ENCODE measurements at places on chromosomes 3 and 15.

DNA sequence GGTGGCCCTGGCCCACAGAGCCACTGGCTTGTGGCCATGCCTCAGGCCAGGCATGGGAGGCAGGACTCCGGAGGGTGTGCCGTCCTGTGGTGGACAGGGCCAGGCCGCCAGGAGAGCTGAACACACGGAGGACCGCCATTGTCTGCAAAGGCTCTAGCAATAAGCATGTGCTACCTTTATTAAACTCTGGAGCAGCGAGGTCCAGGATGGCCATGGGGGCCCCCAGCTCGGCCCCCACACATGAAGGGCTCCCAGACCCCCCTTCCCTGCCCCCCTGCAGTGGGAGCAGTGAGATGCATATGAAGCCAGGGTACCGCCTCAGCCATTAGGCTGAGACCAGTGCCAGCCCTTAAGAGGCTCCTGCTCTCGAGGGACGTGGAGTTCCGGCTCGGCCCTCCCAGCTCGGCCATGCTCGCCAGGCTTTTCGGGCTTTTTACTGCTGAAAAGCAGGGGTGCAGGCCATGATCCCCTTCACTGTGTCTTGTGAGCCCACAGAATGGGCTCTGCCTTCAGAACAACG is 2.7 kb downstream of the AMIGO3 start:
- DNase-seq: no peak

GRCh38 chr3:125433091-125433534 is 58.0 kb upstream of the ZNF148 start:
- no peak for DNase-seq

GRCh38 chr3:17910922-17911321 is 168.5 kb upstream of the TBC1D5 start:
- DNase-seq: no peak

- DNase-seq: no peak
Observed at GRCh38 chr3:118137778-118138177, 896.9 kb downstream of the IGSF11 start.

DNA sequence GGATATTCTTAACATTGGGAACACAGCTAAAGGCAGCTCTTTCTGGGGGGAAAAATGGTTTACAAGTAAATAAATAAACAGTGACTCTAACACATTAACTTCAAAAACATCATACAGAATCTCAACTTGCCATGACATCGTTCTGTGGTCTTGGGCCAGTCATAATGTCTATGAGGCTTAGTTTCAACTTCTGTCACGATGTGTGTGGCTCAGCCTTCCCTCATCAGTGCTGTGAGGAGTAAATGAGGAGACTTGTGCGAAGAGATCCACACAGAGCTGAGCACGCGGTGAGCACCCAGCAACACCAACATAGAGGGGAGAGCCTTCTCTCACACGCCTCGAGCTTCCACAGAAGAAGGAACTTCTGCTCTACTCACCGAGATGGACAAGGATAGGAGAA is 49.0 kb downstream of the DZIP1L start:
- DNase-seq: no peak

DNA sequence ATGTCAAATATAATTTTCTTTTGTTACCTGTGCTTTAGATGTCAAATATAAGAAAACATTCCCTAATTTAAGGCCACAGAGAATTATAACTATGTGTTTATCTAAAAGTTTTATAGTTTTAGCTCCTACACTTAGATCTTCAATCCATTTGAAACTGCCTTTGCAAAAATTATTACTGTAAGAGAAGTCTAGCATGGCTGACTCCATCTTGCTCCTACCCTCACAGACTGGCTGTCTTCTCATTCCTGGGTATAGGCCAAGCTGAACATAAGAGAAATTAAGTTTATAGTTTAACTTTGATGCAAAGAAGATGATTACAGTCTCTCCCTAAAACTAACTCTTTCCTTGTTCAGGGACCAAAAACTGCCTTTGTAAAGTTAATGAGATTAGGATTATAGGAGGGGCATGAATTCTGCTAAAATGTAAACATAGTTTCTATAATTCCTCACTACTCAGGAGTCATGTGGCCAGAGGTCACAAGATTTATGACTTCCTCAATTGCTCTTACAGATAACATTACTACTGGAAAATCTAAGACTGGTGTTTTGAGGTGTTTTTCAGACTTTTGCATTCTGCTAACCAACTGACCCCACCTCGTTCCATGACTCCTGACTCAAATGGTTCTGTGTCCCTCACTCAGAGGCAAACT is 184.0 kb downstream of the BCHE start:
- DNase-seq: no peak

DNA sequence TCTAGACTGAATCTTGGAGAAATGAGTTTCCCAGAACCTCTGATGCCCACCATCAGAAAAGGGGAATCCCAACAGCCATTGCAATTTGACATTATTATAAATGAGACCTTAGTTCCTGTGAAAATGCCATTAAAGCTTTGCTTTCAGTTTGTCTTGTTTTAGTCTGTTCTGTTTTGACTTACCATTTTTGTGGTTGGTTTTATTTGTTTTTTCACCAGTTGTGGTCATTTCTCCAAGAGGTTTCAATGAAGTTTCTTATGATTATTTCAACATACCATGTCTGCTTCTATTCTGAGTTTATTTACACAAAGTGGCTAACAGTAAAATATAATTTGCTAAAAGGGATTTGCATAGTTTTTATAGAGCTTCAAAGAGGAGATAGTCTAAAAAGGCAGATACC is 175.0 kb upstream of the MCTP2 start:
- no peak for DNase-seq

DNA sequence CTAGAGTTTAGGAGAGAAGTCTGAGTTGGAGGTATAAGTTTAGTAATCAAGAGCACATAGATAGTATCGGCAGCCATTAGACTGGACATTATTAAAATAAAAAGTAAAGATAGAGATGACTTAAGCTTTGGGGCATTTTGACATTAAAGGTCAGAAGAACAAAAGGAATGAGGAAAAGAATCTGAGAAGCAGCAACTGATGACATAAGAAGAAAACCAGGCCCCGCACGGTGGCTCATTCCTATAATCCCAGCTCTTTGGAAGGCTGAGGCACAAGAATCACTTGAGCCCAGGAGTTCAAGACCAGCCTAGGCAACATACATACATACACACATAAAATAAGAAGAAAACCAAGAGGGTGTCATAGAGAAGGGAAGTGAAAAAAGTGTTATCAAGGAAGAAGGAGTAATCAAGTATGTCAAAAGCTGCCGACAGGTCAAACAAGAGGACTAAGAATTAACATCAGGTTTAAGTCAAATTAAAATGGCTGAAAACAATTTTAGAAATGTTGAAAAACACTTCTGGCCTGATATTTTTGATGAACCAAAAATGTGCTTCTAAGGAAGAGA is 38.9 kb downstream of the ACAP2 start:
- no peak for DNase-seq

DNA sequence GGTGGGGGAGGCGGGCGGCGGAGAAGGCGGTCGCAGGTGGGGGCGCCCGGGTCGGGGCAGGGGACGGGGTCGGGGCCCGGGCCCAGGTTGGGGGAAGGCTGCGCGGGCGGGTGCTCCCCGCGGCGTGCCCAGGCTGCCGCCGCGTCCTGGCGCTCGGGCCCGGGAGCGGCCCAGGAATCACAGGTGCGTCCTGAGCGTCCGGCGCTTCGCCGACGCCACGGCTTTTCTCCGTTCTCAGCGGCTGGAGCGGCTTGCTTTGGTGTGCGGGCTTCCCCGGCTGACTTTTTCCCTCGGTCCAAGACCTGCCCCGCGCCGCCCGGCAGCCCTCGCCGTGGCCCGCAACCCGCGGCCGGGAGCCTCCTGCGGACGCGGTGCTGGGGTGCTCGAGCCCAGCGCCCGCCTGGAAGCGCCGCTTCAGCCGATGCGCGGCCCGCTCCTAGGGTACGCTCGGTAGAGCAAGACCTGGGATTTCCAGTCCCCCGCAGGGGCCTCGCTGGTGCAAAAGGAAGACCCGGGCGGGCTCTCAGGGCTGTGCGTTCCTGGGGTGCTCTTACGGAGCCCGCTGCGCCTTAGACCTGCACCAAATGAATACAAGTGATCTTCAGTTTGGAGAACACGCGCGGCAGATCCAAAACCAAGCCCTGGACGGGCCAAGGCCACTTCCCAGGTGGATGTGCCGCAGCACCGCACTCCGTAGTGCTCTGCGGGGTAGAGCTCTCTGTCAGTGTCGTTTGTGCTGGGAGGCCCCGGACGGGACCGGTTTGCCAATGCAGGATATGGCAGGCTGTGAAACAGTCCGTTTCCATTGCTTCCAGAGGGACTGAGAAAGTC is 639 bp downstream of the NIPA1 start:
- DNase-seq: no peak

GRCh38 chr15:68431792-68432401 is at the start of gene ITGA11:
TSS of gene ITGA11 (minus strand) at chr15:68432163. CDS start at chr15:68432066, 97 bp downstream.
- no peak for DNase-seq

- no peak for DNase-seq
Observed at GRCh38 chr3:108311797-108312196, 15.4 kb downstream of the HHLA2 start.

DNA sequence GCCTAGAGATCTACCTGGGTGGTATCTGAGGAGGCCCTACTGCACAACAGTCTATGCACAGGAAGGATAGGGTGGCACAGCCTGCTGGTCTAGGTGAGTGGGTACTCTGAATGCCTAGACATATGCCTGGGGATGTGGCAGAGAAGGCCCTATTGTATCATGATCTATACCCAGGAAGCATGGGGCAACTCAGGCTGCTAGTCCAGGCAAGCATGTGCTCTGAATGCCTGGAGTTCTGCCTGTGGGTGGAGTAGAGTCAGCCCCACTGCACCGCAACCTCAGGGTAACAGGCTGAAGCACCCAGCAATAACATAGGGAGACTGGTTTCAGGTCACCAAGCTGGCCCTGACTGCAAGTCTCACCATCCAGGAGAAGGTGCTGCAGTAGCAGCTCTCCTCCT is 224.7 kb downstream of the MFSD1 start:
- DNase-seq: no peak

DNA sequence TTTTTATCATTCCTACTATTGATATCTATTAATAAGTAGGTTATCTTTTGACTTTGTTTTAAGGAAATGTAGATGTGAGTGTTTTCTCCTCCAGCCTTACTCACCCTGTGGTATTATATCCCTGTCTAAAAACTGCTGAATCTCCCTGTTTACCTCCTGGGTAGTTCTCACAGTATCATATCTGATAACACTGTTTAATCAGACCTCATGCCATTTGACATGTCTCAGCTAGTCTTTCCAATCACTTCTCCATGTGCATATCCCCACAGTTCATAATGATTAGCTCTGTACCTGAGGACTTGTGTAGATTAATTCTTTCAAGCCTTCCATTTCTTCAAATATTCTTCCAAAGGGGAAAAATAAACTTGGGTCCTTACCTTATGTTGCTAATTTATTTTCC is 30.7 kb downstream of the DUOX2 start:
- DNase-seq: no peak

GRCh38 chr3:183217548-183218332 is 35.3 kb upstream of the B3GNT5 start:
- no peak for DNase-seq

- no peak for DNase-seq
Observed at GRCh38 chr3:17747174-17747889, 4.9 kb upstream of the TBC1D5 start.

DNA sequence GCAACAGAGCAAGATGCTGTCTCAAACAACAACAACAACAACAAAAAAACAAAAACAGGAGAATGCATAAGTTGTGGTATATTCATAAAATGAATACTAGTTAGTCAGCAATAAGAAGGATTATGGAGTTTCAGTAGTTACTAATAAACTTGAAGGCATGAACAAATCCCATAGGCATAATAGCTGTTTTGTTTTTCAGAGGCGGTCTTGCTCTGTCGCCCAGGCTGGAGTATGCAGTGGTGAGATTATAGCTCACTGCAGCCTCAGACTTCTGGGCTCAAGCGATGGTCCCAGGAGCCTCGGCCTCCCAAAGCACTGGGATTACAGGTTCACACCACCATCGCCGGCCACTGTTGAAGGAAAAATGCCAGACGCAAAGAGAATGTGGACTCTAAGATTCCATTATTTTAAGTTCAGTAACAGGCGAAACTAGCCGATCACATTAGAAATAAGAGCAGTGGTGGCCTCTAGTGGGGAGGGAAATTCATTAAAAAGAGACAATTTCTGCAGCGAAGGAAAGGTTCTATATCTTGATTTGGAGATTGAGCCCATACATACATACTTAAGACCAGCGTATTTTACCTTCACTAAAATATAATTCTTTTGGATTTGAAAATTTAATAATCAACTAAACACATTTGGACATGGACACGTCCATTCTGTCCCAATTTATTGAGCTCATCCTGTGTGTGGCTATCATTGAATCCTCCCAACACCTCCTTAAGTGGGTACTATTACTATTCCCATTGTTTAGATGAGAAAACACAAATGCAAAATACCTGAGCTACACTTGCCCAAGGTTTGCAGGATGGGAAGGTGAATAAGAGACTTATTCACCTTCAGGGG is 27.4 kb upstream of the HDAC11 start:
- DNase-seq: no peak

DNA sequence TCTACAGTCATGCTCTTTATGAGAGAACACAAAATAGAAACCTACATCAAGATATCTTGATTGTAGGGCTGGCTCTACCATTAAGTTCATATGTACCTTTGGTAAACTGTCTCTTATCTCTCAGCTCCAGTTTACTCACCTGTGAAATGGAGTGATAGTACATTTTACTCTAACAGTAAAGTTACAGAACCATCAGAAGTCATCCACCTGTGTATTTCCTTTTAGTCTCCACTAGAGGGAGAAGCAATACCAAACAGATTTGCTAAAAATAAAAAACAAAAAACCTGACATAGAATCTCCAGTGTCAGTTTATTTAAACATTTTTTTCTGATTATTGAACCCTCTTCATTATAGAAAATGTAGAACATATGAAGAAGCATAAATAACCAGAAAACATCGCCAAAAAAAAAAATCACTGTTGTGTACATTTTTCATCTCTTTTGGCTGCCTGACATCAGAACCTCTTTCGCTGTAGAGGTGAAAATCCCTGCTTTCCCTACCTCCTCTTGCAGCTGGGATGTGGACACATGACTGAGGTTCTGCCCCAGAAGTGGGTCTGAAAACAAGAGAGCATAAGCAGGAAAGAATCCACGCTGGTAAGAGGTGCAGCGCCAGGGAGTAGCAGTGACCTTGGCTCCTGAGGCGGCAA is 48.7 kb upstream of the WDR72 start:
- DNase-seq: no peak

GRCh38 chr3:15638193-15638890 is 36.8 kb downstream of the BTD start:
- DNase-seq: no peak

- DNase-seq: no peak
Observed at GRCh38 chr3:131142580-131142979, 115.9 kb downstream of the NEK11 start.

DNA sequence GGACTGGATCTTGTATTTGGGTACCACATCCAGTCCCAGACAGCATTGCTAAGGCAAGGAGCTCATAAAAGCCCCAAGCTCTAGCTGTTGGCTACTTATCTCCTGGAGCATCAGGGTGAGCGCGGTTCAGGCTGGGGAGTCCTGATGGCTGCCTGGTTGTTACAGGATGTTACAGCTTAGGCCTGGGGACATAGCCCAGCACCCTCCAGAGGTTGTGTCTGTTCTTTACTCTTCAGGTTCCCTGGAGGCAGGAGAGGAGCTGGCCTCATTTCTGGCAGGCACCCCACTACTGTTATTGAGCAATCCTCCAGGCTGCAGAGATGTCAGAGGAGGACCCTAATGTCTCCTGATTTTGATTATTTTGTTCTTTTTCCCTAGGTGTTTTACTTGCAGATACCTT is 26.6 kb downstream of the APBA2 start:
- no peak for DNase-seq

Measured in stimulated activated CD8-positive, alpha-beta memory T cell treated with anti-CD3 and anti-CD28 coated beads, Interleukin-4, amount 100 ng/mL, for 1 hour (primary cell).